ENCODE measurements at places on chromosomes 7 and 10.

DNA sequence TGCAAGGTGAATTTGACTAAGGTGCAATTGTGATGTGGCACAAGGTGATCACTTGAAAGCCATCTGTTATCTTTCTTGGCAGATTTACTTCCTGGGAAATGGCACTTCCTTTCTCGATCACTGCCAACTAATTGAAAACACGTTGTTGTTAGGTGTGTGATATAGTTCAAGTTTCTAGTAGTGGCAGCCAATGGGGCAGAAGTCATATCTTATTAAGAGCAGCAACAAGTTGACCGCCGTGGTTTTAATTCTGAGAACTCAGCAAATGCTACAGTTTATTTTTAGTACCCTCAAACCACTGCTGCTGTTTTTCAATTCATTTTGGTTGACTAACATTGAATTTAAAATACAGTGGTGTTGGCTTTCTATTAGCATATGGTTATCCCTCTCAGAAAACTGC is 1.6 kb downstream of the CHN2 start:
- no peak for DNase-seq

GRCh38 chr7:130822642-130823041 is 88.6 kb upstream of the KLF14 start:
- no peak for DNase-seq

DNA sequence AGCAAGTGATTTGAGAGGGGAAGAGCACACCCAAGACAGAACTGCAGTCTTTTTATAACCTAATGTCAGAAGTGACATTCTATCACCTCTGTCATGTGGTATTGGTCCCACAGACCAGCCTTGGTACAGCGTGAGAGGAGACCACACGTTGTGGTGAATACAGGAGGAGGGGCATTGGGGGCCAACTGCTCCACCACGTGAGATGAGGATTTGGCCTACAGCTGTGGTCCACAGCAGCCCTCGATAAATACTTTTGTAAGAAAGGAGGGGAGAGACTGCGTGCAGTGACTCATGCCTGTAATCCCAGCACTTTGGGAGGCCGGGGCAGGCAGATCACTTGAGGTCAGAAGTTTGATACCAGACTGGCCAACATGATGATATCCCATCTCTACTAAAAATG is 243.1 kb downstream of the FGFR2 start:
- DNase-seq: no peak

DNA sequence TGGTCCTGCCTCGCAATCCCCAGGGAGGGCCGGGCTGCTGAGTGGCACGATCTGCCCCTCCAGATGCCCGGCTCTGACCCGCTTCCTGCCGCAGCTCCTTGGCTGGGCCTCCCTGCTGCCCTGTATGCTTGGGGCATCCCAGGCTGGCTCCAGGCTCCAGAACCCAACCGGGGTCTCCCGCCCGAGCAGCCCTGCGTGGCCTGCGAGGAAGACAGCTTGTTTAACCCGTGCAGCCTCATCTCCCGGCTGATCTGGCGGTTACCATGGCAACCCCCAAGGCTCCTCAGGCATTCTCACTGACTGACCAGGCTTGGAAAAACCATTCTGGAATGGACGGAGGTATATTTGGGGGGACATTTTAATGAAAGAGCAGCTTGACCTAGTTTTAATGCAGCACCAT is 232.4 kb upstream of the MYO3A start:
- DNase-seq: no peak

- DNase-seq: no peak
These were observed 817.9 kb downstream of the DNAJB9 start for GRCh38 chr7:109387530-109387929.

DNA sequence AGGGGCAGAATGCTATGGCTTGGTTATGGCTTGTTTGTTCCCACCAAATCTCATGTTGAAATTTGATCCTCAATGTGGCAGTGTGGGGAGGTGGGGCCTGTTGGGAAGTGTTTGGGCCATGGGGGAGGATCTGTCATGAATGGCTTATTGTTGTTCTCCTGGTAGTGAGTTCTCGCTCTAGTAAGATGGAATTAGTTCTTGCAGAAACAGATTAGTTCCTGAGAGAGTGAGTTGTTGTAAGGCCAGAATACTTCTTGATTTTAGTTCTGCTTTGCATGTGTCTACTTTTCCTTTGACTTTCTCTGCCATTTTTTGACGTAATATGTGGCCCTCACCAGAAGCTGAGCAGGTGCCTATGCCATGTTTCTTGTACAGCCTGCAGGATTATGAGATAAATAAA is 188.2 kb downstream of the KIF20B start:
- no peak for DNase-seq

- DNase-seq: no peak
These were observed 28.2 kb downstream of the PUS7 start for GRCh38 chr7:105493923-105494315.

DNA sequence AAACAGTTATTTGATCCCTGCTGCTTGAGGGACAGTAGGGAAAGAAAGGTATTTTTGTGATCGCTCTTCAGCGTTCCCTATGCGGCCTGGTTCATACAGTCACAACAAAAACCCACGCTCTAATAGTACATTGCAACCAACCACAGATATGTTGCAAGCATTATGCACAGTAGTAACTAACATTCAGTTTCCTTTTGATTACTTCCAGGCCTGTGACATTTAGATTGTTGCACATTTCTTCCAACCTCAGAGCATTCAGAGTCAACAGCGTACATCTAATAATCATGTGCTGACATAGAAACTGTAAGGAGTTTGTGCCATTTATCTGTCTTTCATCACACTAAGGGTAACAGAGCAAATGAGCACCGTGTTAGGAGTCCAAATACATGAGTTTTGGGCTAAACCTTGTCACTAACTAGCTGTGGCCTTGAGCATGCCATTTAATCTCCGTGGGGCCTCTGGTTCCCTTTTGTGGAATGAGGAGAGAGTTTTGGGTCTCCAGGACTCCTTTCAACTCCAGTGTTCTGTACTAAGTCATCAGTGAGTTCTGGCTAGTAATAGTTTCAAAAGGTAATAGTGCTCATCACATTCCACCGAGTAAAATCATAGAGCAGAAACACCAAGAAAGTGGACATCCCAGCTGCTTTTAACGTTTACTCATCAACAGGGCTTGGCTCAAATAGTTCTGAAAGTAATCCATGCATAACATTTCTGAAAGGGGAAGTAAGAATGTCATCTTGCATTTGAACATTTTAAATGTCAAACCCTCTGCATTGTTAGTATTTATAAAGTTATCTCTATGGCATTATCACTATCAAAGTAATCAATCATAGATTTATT is 99.0 kb upstream of the FZD1 start:
- no peak for DNase-seq

- no peak for DNase-seq
These were observed 5.8 kb downstream of the GRIFIN start for GRCh38 chr7:2470204-2471021.

DNA sequence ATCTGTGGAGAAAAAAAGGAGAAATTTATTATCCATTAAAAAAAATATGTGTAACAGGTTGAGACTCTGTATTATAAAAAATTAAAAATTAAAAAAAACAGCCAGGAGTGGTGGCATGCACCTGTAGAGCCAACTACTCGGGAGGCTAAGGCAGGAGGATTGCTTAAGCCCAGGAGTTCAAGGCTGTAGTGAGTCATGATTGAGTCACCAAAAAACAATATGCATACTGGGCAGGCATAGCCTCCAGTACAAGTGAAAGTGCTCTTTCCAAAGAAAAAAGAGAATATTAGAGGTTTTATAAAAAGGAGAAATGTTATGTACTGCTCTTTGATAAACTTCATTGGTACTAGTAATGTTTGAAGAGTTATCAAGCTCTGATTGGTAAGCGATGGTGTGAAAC is 647.1 kb upstream of the ZWINT start:
- no peak for DNase-seq

DNA sequence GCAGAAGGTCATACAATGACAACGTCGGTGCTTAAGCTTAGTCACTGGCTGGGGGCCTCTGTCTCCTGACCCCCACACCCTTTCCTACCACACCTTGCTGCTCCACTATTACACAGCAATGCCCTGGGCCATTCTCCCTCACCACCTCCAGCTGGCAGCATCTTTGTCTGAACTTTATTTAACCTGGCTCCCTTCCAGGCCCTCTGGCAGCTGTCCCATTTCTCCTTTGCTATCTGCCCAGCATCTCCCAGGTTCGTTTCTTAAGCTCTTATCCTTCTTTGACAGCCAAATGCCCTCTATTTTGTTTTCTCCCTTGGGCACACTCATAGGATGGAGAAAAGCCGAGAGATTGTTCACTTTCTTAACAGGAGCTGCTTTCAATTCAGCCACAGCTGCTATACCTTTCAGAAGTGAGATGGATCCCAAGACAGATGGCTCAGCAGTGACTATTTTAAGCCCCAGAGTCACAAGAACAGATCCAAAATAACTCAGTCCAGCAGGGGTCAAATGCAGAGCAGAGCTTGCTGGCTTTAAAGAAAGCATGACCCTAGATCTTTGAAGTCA is 1277.1 kb upstream of the AUTS2 start:
- DNase-seq: no peak

DNA sequence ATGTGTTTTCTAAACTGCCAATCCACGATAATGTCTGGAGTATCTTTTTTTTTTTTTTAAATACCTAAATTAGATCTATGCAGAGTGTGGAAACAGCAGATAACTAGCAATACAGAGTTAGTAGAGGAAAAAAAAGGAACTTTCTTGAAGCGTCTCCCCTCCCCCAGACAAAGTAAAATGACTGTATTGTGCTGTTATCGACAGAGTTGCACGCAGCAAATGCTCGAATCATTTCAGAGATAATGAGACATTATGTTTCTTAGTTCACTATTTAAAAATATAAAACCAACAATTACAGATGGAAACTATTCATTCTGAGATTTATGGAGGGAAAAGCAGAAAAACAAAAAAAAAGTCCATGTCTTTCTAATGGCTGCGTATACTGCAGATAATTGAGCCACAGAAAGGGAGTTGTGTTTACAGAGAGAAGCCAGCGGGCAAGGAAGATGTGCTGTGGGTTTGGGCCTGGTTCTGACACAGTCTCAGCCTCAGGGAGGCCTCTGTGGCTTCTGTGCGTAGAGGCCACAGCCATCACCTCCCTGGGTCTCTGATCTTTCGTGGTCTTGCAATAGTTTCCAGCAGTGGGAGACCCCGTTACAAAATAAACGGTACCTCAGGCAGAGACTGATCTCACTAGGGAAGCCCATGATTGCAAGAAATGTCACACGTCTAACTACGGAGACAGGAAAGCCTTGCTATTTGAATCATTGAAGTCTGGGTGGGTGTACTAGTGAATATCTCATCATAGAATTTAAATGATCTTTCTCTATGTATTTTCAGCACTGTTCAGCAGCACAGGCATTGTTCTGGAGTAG is 19.1 kb upstream of the KLF6 start:
- peak; percentile 27 for DNase-seq

- no peak for DNase-seq
These were observed 551.3 kb upstream of the STEAP1 start for GRCh38 chr7:89602984-89603383.

- no peak for DNase-seq
These were observed 4.3 kb downstream of the CUBN start for GRCh38 chr10:17125206-17125893.

DNA sequence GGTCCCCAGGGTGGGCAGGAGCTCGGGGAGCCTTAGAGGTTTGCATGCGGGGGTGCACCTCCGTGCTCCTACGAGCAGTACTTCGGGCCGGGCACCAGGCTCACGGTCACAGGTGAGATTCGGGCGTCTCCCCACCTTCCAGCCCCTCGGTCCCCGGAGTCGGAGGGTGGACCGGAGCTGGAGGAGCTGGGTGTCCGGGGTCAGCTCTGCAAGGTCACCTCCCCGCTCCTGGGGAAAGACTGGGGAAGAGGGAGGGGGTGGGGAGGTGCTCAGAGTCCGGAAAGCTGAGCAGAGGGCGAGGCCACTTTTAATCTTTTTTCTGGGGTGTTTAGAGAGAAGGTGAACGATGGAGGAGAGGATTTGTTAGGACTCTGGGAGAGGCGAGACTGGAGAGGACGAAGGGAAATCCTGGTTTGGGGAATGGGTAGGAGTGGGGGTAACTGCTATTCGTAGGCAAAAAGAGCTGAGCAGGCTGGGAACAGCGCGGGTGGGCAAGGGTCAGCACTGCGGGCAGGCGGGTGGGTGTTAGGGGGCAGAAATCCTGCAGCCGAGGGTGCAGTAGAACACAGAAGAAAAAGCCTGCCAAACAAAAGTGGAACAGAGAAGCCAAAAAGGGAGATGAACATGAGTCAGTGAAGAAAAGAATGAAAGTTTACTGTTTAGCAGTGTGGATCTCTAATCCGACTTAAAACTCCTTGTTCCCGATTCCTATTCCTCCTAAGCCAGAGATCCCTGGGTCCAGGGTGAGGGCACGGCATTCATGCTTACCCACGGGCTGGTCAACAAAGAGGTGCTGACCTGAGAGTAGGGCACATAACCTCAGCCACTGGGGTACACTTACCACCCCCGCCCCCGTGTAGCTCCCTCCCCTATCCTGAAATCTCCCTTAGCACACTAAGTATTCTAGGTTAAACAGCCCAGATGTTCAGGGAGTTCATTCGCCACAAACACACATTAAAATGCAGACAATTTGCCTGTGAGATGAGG is 26.9 kb downstream of the PRSS2 start:
- DNase-seq: no peak

DNA sequence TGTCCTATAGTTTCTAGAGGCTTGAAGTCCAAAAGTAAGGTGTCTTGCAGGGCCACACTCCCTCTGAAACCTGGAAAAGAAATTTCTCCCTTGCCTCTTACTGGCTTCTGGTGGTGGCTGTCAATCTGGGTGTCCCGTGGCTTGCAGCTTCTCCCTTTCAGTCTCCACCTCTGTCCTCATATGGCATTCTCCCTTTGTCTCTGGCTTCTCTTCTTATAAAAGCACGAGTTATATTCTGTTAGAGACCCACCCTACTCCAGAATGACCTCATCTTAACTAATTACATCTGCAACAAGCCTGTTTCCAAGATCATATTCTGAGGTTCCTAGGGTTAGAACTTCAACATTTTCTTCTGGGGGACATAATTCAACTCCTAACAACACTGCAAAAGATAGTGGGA is 3.4 kb upstream of the GLI3 start:
- DNase-seq: no peak

- DNase-seq: no peak
These were observed 269.5 kb upstream of the SLC26A5 start for GRCh38 chr7:103715376-103716120.

- DNase-seq: no peak
These were observed 30.5 kb downstream of the ARMC3 start for GRCh38 chr10:22958338-22958737.

DNA sequence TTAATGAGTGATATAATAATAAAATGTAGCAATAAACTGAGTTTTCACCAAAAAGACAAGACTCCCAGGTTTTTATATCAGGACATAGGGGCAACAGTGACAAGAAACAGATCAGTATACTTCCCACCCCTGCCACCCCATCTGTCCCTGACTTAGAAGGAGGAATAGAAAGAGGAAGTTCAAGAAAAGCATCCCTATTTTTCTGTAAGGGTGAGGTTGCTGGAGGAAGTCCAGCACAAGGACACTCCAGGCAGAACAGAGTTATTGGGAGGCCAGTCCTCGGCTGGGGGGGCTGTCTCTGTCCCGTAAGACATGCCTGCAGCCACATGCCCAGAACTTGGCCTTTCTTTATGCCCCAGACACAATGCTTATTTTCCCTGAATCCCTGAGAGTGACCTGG is 16.5 kb upstream of the TLX1 start:
- peak; percentile 2 for DNase-seq

GRCh38 chr10:33773253-33773573 is 438.7 kb upstream of the NRP1 start:
- DNase-seq: no peak

All from SIG-M5 (cell line).